ENCODE measurements at places on chromosomes 16 and 17. TPM values are rescaled to one million over a fixed set of nuclear protein-coding genes. Genes with fewer than 3 reads are reported as not detected.

FTO gene
- 22.4 TPM for total RNA-seq

TNP2 gene
- total RNA-seq: not detected

SKAP1 gene
- total RNA-seq: 0.18 TPM

TMEM204 gene
- total RNA-seq: not detected

DNAAF1 gene
- 0.20 TPM for total RNA-seq

SLC35G6 gene
- not detected for total RNA-seq

TNFRSF17 gene
- total RNA-seq: not detected

CDYL2 gene
- 0.49 TPM for total RNA-seq

PLCG2 gene
- total RNA-seq: 5.1 TPM

TANC2 gene
- 29.9 TPM for total RNA-seq

RAMP2 gene
- total RNA-seq: 0.75 TPM

PRR35 gene
- 0.18 TPM for total RNA-seq

ASPA gene
- total RNA-seq: not detected

SHCBP1 gene
- 36.0 TPM for total RNA-seq

ASB16 gene
- 0.05 TPM for total RNA-seq

PRSS53 gene
- total RNA-seq: 1.1 TPM
